ENCODE measurements at places on chromosomes 13 and 19.

DNA sequence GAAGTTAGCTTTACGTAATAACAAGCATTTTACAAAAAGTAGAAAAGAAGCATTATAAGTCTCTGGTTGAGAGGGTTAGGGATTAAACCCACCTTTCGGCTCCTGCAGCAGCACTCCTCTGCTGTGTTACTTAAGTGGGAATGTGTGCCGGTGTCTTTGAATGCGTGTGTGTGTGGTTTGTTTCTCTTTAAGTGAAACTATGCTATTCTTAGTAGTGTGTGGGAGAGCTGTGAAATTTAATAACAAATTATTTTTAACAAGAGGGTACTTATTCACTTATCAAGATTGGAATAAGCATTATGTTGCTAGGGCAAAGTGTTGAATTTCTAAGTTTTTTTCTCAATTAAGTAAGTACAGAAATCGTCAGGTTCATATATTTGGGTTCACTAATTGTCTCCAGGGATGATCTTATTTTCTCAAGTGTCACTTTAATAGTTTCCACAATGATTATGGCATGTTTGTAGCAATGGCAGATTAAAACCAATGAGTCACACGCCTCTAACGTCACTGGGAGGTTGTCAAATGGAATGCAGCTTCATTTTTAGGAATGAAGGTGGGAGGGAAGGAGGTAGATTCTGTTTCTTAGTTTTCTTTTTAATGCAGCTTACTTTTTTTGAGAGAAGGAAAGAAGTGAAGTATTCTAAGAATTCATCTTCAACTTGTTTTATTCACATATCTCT, 151.3 kb downstream of the LMO7 start:
- no peak overlapping the region for H3K4me3 ChIP-seq
- no peaks in the 10 kb centered on the region for H3K36me3 ChIP-seq
- H3K27ac ChIP-seq, result no peak overlapping the region
- DNase-seq, result no peak

GRCh38 chr19:12828494-12828893, 5.9 kb downstream of the RTBDN start:
- no peaks in the 10 kb centered on the region for H3K36me3 ChIP-seq
- no peak overlapping the region for H3K4me3 ChIP-seq
- H3K4me1 ChIP-seq, result peaks cover 18% of the 10 kb centered on the region
- peak; percentile 45 for DNase-seq
- no peak overlapping the region for H3K27ac ChIP-seq

GRCh38 chr13:34756136-34756535, 185.9 kb upstream of the NBEA start:
- no peaks in the 10 kb centered on the region for H3K36me3 ChIP-seq
- no peak overlapping the region for H3K27ac ChIP-seq
- H3K27me3 ChIP-seq, result no peaks in the 10 kb centered on the region
- DNase-seq, result no peak

GRCh38 chr13:47955836-47956235, 45.2 kb downstream of the SUCLA2 start:
- no peaks in the 10 kb centered on the region for H3K27me3 ChIP-seq
- H3K4me3 ChIP-seq, result no peak overlapping the region
- no peak for DNase-seq
- H3K36me3 ChIP-seq, result peaks cover 82% of the 10 kb centered on the region

DNA sequence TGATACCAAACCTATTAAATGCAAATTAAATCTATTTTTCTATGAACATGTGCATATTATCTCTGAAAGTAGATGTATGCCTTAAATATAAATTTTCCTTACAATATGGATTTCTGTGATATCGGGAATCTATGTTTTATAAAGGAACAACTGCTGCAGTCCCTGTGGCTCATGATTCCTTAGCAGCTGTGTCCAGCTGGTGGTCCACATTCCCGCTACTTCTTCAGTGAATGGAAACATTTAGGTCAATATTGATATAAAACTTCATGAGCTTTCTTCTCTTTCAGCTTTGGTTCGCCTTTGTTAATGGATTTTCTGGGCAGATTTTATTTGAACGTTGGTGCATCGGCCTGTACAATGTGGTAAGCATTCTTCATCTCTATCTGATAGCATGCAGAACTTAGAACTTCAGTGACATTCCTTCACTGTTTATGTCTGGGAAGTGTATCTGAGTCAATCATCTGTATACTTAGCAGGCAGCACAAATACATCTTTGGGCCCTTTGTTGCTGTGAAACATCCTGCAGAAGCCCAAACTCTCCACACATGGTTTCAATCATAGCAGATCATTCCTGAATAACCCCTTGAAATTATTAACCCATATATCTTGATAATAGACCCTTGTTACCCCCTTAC, 223.9 kb downstream of the SHISA2 start:
- no peaks in the 10 kb centered on the region for H3K4me1 ChIP-seq
- no peak for DNase-seq
- no peaks in the 10 kb centered on the region for H3K36me3 ChIP-seq
- H3K4me3 ChIP-seq, result no peak overlapping the region
- H3K27me3 ChIP-seq, result peaks cover 16% of the 10 kb centered on the region

- H3K27ac ChIP-seq, result no peak overlapping the region
- H3K27me3 ChIP-seq, result no peaks in the 10 kb centered on the region
- no peak for DNase-seq
- no peaks in the 10 kb centered on the region for H3K4me1 ChIP-seq
- H3K36me3 ChIP-seq, result no peaks in the 10 kb centered on the region
Observed at GRCh38 chr19:1222394-1222793, 15.4 kb downstream of the CBARP start.

- H3K27ac ChIP-seq, result peak overlapping the region; percentile 38
- no peaks in the 10 kb centered on the region for H3K27me3 ChIP-seq
Observed at GRCh38 chr19:10228920-10229319, 2.2 kb downstream of the S1PR2 start.

GRCh38 chr19:53977991-53978731, 13.3 kb upstream of the CACNG6 start:
- peaks cover 17% of the 10 kb centered on the region for H3K4me1 ChIP-seq
- DNase-seq, result no peak
- H3K36me3 ChIP-seq, result peaks cover 5% of the 10 kb centered on the region

DNA sequence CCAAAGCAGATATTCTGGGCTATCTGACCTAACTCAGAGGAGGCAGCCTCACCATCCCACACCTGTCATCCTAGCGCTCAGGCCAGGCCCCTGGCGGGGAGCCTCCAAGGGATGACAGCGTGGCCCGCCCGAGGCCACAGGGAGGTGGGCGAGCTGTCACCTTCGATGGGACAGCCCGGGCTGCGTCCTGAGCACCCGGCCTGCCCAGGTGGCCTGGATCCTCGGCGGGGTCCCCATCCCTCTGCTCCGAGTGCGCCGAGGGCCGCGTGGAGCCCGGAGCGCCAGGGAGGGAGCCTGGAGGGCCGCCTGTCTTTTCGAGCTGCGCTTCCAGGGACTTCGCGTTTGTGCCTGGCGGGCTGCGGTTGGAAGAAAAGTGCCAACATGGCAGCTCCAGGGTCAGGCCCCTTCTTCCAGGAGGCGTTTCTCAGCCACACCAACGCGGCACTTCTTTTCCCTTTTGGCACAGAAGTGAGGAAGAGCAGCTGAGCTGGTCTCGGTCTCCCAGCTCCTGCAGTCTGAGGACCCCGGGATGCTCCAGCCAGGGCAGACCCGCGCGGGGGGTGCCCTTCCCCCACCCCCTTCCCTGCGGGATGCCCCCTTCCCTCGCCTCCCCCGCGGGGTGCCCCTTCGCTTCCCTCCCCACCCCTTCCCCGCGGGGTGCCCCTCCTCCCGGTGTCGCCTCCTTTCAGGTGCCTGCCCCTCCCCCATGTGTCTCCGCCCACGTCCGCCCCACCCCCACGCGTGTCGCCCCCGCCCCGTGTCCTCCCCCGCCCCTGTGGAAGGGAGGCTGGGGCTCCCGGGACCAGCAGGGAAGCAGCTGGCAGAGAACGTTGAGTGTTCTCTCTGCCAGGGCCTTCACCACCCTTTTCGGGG, 42.3 kb downstream of the GJA3 start:
- peak overlapping the region; percentile 90 for H3K4me3 ChIP-seq
- H3K36me3 ChIP-seq, result no peaks in the 10 kb centered on the region
- no peak for DNase-seq
- H3K4me1 ChIP-seq, result peaks cover 20% of the 10 kb centered on the region
- peaks cover 12% of the 10 kb centered on the region for H3K27me3 ChIP-seq
- H3K27ac ChIP-seq, result no peak overlapping the region

DNA sequence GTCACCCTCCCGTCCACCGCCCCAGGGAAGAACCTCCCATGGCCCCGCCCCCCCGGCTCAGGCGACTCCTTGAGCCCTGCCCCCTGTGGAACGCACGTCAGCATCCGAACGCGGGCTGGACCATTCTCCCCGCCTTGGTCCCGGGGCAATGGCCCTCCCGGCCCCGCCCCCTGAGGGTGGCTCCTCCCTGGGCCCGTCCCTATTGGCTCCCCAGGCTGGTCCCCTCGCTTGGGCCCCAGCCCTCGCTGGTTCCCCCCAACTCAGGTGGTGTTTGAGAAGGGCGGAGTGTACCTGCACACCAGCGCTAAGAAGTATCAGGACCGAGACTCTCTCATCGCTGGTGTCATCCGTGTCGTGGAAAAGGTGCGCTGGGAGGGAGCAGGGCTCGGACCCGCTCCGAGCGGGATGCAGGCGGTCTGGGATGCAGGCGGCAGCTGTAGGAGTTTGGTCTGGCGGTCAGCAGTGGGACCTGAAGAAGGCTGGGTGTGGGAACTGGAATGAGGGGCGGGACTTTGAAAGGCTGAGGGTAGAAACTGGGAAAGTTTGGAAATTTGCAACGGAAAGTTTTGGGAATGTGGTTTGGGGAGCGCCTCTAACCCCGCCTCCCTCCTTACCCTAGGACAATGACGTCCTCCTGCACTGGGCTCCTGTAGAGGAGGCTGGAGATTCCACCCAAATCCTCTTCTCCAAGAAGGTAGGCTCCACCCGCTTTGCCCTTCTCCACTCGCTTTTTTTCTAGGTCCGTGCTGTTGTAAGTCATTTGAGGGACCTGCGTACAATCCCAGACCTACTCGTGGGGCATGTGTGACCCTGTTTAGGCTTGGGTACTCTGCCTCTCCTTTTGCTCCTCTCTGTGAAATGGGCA, 609 bp downstream of the TBC1D17 start:
- peak; percentile 98 for DNase-seq
- no peaks in the 10 kb centered on the region for H3K27me3 ChIP-seq

- no peaks in the 10 kb centered on the region for H3K27me3 ChIP-seq
- peaks cover 3% of the 10 kb centered on the region for H3K4me1 ChIP-seq
- DNase-seq, result no peak
- H3K4me3 ChIP-seq, result no peak overlapping the region
- H3K36me3 ChIP-seq, result peaks cover 6% of the 10 kb centered on the region
Observed at GRCh38 chr19:33385956-33386355, 12.4 kb downstream of the CEBPG start.

- H3K27ac ChIP-seq, result no peak overlapping the region
- no peak overlapping the region for H3K4me3 ChIP-seq
- DNase-seq, result peak; percentile 67
- H3K27me3 ChIP-seq, result peaks cover 2% of the 10 kb centered on the region
- H3K36me3 ChIP-seq, result no peaks in the 10 kb centered on the region
- peaks cover 3% of the 10 kb centered on the region for H3K4me1 ChIP-seq
Observed at GRCh38 chr13:26698392-26699196, 62.0 kb downstream of the GPR12 start.

DNA sequence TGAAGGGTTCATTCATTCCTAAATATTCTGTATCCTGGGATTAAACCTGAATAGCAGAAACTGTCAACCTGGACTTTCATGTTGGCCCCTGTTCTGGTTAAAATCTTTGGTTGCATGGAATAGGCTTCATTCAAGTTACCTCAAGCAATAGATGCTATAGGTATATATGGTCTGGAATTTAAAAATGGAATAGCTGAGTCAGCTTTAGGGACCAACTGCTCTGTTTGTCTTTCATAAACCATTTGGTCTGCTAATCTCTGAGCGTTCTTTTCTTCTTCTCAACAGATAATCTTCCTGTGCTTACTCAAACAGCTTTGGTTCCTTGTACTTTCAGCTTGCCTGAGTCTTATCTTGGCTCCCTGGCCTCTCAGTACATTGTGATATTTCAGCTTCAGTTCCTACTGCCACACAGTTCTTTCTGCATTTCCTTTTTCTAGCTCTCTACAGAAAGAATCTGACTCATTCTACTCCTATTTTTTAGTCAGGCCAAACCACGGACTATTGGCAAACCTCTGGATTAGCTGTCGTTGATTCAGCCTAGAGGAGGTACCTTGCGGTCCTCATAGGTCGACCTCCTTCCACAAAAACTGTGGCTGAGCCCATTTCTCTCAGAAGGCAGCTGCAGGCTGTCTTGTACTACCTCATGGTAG, 35.9 kb upstream of the MAB21L1 start:
- H3K4me1 ChIP-seq, result no peaks in the 10 kb centered on the region
- no peaks in the 10 kb centered on the region for H3K27me3 ChIP-seq
- no peak overlapping the region for H3K27ac ChIP-seq

GRCh38 chr19:38665950-38666662, 18.7 kb downstream of the ACTN4 start:
- H3K4me1 ChIP-seq, result peaks cover 57% of the 10 kb centered on the region
- no peaks in the 10 kb centered on the region for H3K27me3 ChIP-seq
- H3K4me3 ChIP-seq, result no peak overlapping the region
- peaks cover 29% of the 10 kb centered on the region for H3K36me3 ChIP-seq

- peak overlapping the region; percentile 76 for H3K27ac ChIP-seq
- H3K27me3 ChIP-seq, result peaks cover 6% of the 10 kb centered on the region
- DNase-seq, result peak; percentile 25
- H3K36me3 ChIP-seq, result no peaks in the 10 kb centered on the region
- H3K4me3 ChIP-seq, result peak overlapping the region; percentile 69
Observed at GRCh38 chr19:42185277-42185676, 32.2 kb downstream of the DEDD2 start.

GRCh38 chr19:18469069-18469846, 31.3 kb upstream of the ISYNA1 start:
- H3K36me3 ChIP-seq, result peaks cover 10% of the 10 kb centered on the region
- H3K27ac ChIP-seq, result no peak overlapping the region
- no peaks in the 10 kb centered on the region for H3K27me3 ChIP-seq
- no peak overlapping the region for H3K4me3 ChIP-seq
- DNase-seq, result peak; percentile 47

DNA sequence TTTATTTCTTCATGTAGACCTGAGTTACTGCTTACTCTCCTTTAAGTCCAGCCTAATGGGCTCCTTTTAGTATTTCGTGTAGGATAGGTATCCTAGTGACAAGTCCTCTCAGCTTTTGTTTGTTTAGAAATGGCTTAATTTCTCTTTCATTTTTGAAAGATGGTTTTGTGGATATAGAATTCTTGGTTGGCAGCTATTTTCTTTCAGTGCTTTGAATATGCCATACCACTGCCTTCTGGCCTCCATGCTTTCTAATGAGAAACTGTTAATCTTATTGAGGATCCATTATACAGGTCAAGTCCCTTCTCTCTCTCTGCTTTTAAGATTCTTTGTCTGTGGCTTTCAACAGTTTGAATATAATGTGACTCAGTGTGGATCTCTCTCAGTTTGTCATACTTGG, 46.8 kb upstream of the SACS start:
- no peak overlapping the region for H3K4me3 ChIP-seq
- peaks cover 1% of the 10 kb centered on the region for H3K36me3 ChIP-seq
- no peak for DNase-seq
- H3K4me1 ChIP-seq, result no peaks in the 10 kb centered on the region
- H3K27ac ChIP-seq, result no peak overlapping the region
- peaks cover 15% of the 10 kb centered on the region for H3K27me3 ChIP-seq

GRCh38 chr13:109884462-109884861, 98.1 kb upstream of the IRS2 start:
- no peaks in the 10 kb centered on the region for H3K27me3 ChIP-seq
- no peaks in the 10 kb centered on the region for H3K4me1 ChIP-seq
- no peak for DNase-seq
- no peaks in the 10 kb centered on the region for H3K36me3 ChIP-seq
- no peak overlapping the region for H3K27ac ChIP-seq

GRCh38 chr13:92354583-92354982, 872.0 kb upstream of the GPC6 start:
- DNase-seq, result no peak
- no peaks in the 10 kb centered on the region for H3K27me3 ChIP-seq
- H3K4me1 ChIP-seq, result no peaks in the 10 kb centered on the region
- no peaks in the 10 kb centered on the region for H3K36me3 ChIP-seq

GRCh38 chr13:74206061-74206561, 71.9 kb upstream of the KLF12 start:
- no peak overlapping the region for H3K27ac ChIP-seq
- H3K4me1 ChIP-seq, result peaks cover 3% of the 10 kb centered on the region
- H3K36me3 ChIP-seq, result no peaks in the 10 kb centered on the region
- no peak overlapping the region for H3K4me3 ChIP-seq
- DNase-seq, result no peak
